ENCODE measurements at places on chromosomes 4 and X. TPM values are rescaled to one million over a fixed set of nuclear protein-coding genes. Genes with fewer than 3 reads are reported as not detected.
A peak's percentile ranks its signal among the peaks of the same experiment; 100 is the strongest.

- DNase-seq: no peak
These were observed 413.4 kb downstream of the UBE2NL start for GRCh38 chrX:144297221-144297620.

DNA sequence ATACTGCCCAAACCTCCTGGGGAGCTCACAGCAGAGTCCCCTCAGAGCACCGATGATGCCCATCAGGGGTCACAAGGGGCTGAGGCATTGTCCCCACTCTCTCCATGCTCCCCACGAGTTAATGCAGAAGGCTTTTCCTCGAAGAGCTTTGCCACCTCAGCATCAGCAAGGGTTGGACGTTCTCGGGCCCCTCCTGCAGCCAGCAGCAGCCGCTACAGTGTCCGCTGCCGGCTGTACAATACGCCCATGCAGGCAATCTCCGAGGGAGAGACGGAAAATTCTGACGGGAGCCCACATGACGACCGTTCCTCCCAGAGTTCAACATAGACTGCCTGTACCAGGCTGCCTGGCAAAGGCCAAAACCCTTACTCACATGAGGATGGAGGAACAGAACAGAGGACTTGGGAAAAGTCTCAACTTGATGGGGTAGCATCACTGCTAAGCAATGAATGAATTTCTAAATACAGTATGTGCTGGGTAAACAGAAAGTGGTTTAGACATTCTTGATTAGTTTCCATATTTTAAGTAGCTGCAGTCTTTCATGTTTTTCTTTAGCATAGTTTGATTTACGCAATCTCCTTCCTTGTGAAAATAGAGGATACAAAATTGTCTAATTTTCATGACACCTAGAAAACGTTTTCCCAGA is 5.0 kb upstream of the SCML1 start:
- DNase-seq: no peak

- no peak for DNase-seq
These were observed 13.2 kb upstream of the HCCS start for GRCh38 chrX:11097933-11098332.

- peak; percentile 20 for DNase-seq
These were observed 257.9 kb downstream of the PCDH18 start for GRCh38 chr4:137274404-137274803.

PDGFRA gene
- polyA plus RNA-seq: not detected

FANCB gene
- 1.9 TPM for polyA plus RNA-seq

- DNase-seq: no peak
These were observed 13.7 kb upstream of the TMPRSS11E start for GRCh38 chr4:68433582-68433981.

UGT2B7 gene
- polyA plus RNA-seq: 0.96 TPM

EPHA5 gene
- 0.36 TPM for polyA plus RNA-seq

- no peak for DNase-seq
These were observed 30.6 kb upstream of the TMEM184C start for GRCh38 chr4:147586637-147587036.

GLRB gene
- polyA plus RNA-seq: 6.9 TPM

VCX3A gene
- polyA plus RNA-seq: not detected

- DNase-seq: no peak
These were observed 30.4 kb downstream of the ACSL1 start for GRCh38 chr4:184795214-184795844.

DNA sequence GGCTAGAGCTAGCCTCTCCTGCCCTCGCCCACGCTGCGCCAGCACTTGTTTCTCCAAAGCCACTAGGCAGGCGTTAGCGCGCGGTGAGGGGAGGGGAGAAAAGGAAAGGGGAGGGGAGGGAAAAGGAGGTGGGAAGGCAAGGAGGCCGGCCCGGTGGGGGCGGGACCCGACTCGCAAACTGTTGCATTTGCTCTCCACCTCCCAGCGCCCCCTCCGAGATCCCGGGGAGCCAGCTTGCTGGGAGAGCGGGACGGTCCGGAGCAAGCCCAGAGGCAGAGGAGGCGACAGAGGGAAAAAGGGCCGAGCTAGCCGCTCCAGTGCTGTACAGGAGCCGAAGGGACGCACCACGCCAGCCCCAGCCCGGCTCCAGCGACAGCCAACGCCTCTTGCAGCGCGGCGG is at the start of gene AR:
TSS of gene AR (plus strand) at position 204 of the 400 bp plus-strand sequence. CDS start 1,126 bp downstream, outside the sequence.
- DNase-seq: peak; percentile 66

TMEM128 gene
- polyA plus RNA-seq: 22.7 TPM

DNA sequence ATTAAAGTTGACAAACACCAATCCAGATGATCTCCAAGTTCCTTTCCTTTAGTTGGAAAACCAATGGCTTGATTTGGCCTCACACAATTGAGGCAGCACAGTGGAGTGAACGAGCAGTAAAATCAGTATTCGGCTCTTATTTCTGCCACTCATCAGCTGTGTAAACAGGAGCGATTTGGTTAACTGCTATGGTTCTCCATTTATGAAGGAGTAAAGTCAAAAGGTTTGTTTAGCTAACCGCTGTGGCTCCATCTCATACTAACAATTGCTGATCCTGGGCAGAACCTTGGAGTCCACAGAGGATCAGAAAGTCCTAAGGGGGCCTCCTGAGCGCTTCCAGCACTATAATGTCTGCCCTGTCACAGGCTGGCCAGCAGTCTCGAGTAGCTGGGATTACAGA is 54.5 kb upstream of the EXOC1L start:
- no peak for DNase-seq

GRCh38 chrX:49746306-49746705 is 50.5 kb upstream of the PAGE1 start:
- DNase-seq: no peak

- DNase-seq: no peak
These were observed 142.2 kb downstream of the SH2D1A start for GRCh38 chrX:124488412-124489161.
